ENCODE measurements at places on chromosomes 3 and 15. TPM values are rescaled to one million over a fixed set of nuclear protein-coding genes. Genes with fewer than 3 reads are reported as not detected.

The MYO9A gene
- total RNA-seq: 119 TPM

The ARGFX gene
- not detected for total RNA-seq

The ITPKA gene
- 2.5 TPM for total RNA-seq

The FOXB1 gene
- 0.91 TPM for total RNA-seq

The MKRN2 gene
- total RNA-seq: 28.9 TPM

The TM4SF1 gene
- total RNA-seq: 22.4 TPM

The FBXO40 gene
- total RNA-seq: not detected
